ENCODE measurements at places on chromosomes 16 and 17.

DNA sequence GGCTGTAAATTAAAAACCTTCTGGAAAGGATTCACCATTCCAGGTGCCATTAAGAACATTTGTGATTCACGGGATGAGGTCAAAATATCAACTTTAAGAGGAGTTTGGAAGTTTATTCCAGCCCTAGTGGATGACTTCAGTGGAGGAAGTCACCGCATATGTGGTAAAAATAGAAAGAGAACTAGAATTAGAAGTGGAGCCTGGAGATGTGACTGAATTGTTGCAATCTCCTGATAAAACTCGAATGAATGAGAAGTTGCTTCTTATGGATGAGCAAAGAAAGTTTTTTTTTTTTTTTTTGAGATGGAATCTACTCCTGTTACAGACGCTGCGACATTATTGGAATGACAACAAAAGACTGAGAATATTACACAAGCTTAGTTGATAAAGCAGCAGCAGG lies 26.7 kb downstream of the CCL4 start:
- DNase-seq: no peak

- peak; percentile 90 for DNase-seq
Observed at GRCh38 chr16:70738083-70738977, 52.5 kb upstream of the MTSS2 start.

GRCh38 chr16:12063435-12063834 lies 86.9 kb downstream of the SNX29 start:
- DNase-seq: no peak

GRCh38 chr17:80263253-80264204 lies 2.9 kb downstream of the RNF213 start:
- DNase-seq: peak; percentile 96

DNA sequence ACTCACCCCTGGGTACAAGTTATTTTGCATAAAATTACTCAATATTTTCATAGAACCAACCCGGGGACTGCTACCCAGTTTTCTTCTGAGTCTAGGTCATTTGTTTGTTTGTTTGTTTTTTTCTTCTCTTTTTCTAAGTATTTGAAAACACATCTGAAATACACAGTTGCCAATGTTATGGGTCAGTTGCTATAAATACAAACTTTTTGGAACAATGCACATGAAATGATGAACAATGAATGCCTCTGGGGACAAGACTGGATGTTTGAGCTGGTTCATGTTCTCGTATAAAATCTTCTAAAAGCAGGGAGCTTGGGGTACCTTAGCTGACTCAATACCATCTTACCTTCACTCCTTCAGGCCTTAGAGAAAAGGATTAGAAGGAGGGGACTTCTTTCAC lies 30.5 kb downstream of the TMEM238L start:
- peak; percentile 20 for DNase-seq

DNA sequence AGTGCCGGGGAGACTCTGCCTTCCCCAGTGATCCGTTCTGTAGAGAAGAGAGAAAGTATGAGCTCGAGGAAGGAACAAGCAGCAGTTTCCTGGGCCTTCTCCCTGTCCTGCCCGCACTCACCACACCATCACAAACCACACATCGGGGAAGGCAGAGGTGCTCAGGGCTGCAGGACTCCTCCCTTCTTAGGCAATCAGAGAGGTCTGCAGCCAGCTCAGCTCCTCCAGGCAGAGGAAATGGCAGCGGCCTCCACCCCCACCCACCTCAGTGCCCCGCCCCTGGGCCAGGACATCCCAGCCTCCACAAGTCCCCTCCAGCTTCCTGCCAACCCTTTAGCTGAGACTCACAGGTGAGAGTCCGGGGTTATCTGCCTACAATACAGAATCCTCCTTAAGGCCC lies 2.0 kb downstream of the ZNF319 start:
- DNase-seq: no peak

GRCh38 chr16:87685766-87686165 lies 80.0 kb downstream of the KLHDC4 start:
- no peak for DNase-seq

- DNase-seq: no peak
Observed at GRCh38 chr16:35425270-35425669, 1965.9 kb downstream of the TP53TG3F start.

GRCh38 chr17:42518046-42518754 lies 17.8 kb upstream of the NAGLU start:
- peak; percentile 95 for DNase-seq

GRCh38 chr17:40419559-40420331 lies 2.0 kb upstream of the TOP2A start:
- no peak for DNase-seq

DNA sequence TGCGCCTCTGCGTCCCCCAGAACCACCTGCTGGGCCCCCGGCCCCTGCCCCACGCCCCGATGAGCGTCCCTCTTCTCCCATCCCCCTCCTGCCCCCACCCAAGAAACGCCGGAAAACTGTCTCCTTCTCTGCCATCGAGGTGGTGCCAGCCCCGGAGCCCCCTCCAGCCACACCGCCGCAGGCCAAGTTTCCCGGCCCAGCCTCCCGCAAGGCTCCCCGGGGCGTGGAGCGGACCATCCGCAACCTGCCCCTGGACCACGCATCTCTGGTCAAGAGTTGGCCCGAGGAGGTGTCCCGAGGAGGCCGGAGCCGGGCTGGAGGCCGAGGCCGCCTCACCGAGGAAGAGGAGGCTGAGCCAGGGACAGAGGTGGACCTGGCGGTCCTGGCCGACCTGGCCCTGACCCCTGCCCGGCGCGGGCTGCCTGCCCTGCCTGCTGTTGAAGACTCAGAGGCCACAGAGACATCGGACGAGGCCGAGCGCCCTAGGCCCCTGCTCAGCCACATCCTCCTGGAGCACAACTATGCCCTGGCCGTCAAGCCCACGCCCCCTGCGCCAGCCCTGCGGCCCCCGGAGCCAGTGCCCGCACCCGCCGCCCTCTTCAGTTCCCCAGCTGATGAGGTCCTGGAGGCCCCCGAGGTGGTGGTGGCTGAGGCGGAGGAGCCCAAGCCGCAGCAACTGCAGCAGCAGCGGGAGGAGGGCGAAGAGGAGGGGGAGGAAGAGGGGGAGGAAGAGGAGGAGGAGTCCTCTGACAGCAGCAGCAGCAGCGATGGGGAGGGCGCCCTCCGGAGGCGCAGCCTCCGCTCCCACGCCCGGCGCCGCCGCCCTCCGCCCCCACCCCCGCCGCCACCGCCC lies 5.6 kb upstream of the HSD3B7 start:
- no peak for DNase-seq

GRCh38 chr17:61551255-61551742 lies 39.7 kb downstream of the NACA2 start:
- DNase-seq: no peak

GRCh38 chr17:52546990-52547389 lies 388.5 kb upstream of the CA10 start:
- DNase-seq: no peak

DNA sequence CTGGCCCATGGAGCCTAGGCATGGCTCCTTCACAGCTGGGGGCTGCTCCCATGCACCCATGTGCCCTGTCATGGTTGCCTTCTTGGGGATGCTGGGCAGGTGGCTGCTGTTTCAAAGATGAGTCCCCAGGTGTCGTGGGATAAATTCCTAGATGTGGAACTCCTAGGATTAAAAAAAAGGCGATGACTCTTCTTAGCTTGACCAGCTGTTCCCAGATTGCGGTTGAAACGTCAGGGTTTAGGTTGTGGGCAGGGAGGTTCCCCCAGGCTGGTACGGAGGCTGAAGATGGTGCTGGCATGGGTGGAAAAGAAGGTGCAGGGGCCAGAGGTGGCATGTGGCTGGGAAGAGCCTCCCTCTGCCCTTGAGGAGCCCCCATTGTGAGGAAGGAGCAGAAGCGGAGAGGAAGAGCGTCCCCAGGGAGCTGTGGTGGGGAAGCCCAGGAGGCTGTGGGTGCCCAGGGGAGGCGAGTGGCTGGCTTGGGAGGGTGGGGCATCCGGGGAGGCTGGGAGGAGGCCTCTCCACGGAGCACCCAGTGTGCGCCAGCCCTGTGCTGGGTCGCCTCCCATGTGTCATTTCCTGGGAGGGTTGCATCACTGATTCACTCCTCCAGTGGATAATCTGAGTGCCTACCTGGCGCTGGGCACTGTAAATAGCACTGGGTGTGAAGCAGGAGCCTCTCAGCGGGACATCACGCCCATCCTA lies 7.5 kb upstream of the KCNJ12 start:
- no peak for DNase-seq

GRCh38 chr16:79006765-79007164 lies 593.8 kb downstream of the MAF start:
- peak; percentile 64 for DNase-seq

DNA sequence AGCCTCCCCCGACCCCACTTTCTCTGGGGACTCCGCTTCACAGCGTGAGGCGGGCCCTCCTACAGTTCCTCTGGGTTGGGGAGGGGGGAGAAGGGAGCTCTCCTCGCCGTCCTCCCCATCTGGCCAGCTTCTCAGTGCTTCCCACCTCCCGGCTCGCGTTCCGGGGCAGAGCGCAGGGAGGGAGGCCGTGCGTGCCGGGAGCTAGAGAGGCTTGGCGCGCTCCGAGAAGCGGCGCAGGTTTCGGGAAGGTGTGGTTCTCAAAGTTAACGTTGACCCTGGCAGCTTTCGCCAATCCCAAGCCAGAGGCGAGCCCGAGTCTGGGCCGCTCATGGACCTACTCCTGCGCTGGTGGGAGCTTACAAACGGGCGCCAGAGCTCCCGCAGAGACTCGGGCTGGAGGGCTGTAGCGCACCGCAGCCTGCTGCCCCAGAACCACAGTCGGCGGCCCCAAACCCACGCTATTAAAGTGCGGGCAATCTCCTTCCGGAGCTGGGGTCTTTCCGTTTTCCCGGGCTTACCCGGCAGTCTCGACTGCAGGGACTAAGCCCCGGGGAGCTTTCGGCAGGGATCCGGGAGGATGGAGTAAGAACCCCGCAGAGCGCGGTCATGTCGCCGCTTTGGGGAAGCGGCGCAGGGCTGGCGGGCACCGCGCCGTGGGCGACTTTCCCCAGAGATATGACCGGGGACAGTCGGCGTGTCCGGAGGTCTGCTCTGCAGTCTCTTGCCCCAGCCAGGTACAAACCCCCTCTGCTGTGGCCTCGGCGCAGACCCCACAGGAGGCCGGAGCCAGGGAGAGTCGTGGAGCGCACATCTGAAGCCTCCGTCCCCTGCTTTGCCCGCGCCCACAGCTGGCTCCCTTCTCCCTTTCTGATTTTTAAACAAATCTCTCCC lies 787 bp downstream of the CDH11 start:
- peak; percentile 87 for DNase-seq

GRCh38 chr16:88992351-88993165 lies 15.6 kb upstream of the CBFA2T3 start:
- no peak for DNase-seq

DNA sequence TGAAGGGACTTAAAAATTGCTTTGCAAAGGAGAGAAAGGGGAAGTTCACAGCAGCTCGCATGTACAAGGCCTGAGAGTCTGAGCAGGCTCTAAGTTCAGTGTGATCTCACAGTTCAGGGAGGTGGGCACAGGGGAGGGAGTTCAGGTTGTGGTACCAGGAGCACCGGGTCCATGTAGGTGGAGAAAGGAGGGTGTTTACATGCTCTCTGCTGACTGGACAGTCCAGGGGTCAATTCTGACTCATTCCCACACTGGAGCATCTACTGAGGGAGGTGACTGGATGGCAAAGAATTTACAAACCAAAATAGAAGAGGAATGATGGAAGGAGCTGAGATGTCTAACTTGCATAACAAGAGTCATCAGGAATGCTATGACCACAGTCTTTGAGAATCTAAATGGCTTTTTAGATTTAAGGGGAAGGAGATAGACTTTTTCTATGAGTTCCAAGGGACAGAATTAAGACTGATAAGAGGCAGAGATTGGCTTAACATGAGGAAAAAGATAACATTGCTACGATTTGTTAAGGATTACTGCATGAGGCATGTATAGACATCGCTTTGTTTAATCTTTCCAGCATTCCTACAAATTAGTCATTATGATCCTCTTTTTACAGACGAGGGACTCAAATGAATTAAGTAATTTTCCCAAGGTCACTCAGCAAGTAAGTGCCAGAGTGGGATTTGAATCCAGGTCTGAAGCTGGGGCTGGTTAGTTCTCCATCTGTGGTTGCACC lies 29.9 kb downstream of the MIS12 start:
- no peak for DNase-seq

DNA sequence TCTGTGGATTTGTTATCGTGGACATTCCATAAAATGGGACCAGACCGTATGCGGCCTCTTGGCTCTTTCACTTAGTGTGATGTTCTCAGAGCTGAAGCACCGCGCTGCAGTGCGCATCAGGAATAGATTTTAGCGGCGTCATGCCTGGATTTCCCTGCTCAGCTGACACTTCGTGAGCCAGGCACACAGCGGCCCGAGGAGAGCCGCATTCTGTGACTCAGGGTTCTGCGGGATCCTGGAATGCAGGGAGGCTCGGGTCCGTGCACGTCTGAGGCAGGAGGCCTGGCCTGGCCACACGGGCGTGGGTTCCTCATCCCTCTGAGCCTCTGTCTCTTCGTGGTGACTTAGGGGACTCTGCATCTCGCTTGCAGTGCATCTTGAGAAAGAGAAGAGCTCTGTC lies 13.4 kb downstream of the CBFA2T3 start:
- no peak for DNase-seq

DNA sequence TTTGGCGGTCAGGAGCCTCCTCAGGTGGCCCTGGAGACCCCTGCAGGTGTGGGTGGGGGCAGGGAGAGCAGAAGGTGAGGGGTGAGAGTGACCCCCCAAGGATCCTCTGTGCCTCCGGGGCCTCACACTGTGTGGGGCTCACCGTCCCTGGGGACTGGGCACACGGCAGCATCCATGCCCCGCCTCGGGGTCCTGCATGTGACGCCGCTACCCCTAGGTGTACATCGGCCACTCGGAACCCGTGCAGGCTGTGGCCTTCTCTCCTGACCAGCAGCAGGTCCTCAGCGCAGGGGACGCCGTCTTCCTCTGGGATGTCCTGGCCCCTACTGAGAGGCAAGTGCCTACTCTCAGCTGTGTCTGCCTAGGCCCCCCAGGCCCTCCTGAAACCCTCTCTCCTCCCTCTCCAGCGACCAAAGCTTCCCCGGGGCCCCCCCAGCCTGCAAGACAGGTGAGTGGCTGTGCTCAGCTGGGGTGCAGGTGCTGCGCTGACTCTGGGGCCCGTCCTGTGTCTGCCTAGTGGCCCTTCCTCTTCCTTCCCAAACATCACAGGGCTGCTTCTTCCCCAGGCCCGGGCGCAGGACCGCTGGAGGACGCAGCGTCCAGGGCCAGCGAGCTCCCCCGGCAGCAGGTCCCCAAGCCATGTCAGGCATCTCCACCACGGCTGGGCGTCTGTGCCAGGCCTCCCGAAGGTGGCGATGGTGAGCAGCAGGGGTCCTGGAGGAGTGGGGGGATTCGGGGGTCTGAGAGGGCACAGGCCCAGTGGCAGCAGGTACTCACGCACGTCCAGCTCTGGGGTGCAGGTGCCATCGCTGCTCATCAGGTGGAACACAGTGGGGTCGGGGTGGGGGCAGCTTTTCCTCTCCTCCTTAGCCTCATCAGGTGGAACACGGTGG lies 9.0 kb upstream of the RHOT2 start:
- DNase-seq: no peak

- no peak for DNase-seq
Observed at GRCh38 chr16:57166951-57167350, 18.9 kb downstream of the PSME3IP1 start.

- no peak for DNase-seq
Observed at GRCh38 chr17:1031711-1032110, 34.8 kb downstream of the TIMM22 start.

GRCh38 chr16:65308506-65308905 lies 186.6 kb upstream of the CDH11 start:
- no peak for DNase-seq

- no peak for DNase-seq
Observed at GRCh38 chr17:39198186-39198566, 707 bp upstream of the CACNB1 start.

All from lower leg skin (tissue), 4 donors.